Psoas muscle (tissue), 8 donors: ENCODE measurements at places on chromosomes 5 and 9.
A peak's percentile ranks its signal among the peaks of the same experiment; 100 is the strongest.

DNA sequence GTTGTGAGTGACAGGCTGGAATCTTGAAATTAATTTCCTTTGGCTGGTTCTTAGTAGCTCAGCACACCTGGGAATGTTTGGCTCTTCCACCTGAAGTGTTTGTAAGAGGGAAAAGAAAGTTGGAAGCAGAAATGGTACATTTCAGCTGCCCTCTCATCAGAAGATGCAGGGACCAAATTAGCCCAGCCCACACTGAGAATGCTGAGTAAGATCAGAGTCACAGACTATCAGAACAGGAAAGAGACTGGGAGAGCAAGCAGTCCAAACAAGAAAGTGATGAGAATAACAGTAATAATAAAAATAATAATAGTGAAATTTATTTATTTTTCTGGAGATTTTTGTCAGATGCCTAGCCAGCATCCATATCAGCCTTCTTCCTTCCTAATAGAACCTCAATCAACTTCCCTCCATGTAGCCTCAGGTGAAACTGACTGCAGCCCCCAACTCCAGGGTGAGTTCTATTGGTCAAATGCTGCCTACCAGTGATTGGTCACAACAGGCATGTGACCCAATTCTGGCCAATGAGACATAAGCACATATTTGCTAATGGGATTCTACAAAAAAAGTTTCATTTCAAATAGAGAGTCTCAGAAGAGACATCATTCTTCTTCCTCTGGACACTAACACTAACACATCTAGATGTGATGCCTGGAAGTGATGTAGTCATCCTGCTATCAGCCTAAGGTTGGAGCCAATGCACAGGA, 31.2 kb upstream of the ADRA1B start:
- H3K36me3 ChIP-seq = no peaks in the 10 kb centered on the region
- no peak overlapping the region for H3K27ac ChIP-seq
- no peaks in the 10 kb centered on the region for H3K27me3 ChIP-seq
- H3K4me1 ChIP-seq = no peaks in the 10 kb centered on the region
- H3K4me3 ChIP-seq = no peak overlapping the region

GRCh38 chr5:59279979-59280378, 613.5 kb downstream of the PDE4D start:
- DNase-seq = no peak
- peaks cover 70% of the 10 kb centered on the region for H3K4me1 ChIP-seq
- no peaks in the 10 kb centered on the region for H3K36me3 ChIP-seq
- H3K27me3 ChIP-seq = no peaks in the 10 kb centered on the region
- H3K27ac ChIP-seq = peak overlapping the region; percentile 1

- no peak overlapping the region for H3K27ac ChIP-seq
- H3K27me3 ChIP-seq = no peaks in the 10 kb centered on the region
- no peak for DNase-seq
- H3K36me3 ChIP-seq = no peaks in the 10 kb centered on the region
- no peaks in the 10 kb centered on the region for H3K4me1 ChIP-seq
- H3K4me3 ChIP-seq = no peak overlapping the region
These were observed 553.0 kb upstream of the GRAMD2B start for GRCh38 chr5:125870256-125870655.

DNA sequence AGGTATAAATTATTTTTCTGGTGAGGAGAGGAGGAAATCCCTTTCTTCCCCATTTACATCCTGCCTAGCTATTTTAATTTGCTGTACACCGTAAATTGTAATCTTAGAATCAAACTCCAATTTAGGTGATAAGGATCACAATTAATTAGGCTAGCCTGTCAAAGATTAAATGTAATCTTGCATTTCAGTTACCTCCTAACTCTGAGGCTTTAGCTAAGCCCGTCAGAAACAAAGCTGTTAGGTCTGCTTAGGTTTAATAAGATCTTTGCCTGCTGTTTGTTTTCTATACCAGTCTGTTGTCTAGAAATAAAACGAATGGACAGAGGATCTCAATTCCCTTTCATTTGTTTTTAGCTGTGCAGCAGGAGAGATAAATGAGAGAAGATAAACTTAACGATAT, 51.5 kb downstream of the PIK3R1 start:
- no peak overlapping the region for H3K4me3 ChIP-seq
- no peak for DNase-seq
- H3K27ac ChIP-seq = peak overlapping the region; percentile 50

DNA sequence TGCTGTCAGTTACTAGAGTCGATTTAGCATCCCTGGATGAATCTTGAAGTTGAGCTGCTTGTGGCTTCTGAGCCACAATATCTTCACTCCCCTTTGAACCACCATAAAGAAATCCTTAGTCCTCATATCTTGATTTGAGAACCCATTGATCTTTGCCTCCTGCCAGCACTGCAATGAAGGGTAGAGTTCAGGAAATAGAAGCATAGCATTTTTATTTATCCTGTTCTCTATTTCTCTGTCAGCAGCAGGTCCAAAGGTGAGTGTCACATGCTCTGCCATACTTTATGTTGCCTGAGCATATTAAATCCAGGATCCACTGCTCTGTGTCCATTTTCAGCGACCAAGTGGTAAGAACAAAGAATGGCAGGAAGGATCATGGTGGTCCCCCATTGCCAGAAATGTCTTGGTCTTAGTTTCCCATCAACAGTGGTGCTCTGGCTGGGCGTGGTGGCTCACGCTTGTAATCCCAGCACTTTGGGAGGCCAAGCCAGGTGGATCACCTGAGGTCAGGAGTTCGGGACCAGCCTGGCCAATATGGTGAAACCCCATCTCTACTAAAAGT, 80.2 kb upstream of the PANK3 start:
- H3K27ac ChIP-seq = no peak overlapping the region
- H3K4me3 ChIP-seq = no peak overlapping the region
- H3K27me3 ChIP-seq = no peaks in the 10 kb centered on the region
- DNase-seq = no peak

DNA sequence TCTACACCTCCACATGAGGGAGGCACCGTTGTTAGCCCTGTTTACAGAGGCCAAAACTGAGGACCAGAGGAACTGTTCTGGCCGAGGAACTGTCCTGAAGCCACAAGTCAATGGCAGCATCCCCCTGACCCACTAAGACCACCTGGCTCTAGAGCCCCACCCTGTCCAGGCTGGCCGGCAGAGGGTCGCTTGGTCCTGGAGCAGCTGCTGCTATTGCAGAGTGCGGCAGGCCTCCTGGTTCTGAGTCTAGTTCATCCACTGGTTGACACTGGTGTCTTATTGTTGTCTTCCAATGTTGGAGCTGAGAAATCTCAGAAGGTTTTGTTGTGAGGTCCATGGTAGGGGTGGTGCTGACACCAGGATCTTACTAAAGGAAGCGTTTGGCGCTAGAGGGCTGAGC, 26.6 kb upstream of the ANGPTL2 start:
- DNase-seq = no peak
- H3K36me3 ChIP-seq = no peaks in the 10 kb centered on the region
- H3K27me3 ChIP-seq = no peaks in the 10 kb centered on the region
- H3K4me1 ChIP-seq = peaks cover 34% of the 10 kb centered on the region
- H3K4me3 ChIP-seq = no peak overlapping the region

DNA sequence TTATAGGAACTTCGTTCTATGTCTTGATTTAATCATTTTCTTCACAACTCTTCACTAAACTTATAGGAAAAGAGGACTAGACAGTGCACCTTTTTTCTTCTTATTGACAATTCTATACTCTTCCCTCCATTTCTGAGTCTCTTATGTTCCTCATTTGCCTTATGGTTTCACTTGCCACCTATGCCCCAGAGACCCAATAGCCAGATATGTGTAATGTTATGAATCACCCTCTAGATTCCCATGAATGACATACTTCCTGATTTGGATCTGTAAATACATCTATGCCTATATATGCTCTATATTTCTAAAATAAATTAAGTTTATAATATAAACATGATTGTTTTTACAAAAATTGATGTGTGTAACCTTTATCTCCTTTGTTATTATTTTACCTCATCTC, 514.1 kb upstream of the MEF2C start:
- H3K4me1 ChIP-seq = no peaks in the 10 kb centered on the region
- H3K27ac ChIP-seq = no peak overlapping the region
- H3K27me3 ChIP-seq = no peaks in the 10 kb centered on the region
- DNase-seq = no peak

DNA sequence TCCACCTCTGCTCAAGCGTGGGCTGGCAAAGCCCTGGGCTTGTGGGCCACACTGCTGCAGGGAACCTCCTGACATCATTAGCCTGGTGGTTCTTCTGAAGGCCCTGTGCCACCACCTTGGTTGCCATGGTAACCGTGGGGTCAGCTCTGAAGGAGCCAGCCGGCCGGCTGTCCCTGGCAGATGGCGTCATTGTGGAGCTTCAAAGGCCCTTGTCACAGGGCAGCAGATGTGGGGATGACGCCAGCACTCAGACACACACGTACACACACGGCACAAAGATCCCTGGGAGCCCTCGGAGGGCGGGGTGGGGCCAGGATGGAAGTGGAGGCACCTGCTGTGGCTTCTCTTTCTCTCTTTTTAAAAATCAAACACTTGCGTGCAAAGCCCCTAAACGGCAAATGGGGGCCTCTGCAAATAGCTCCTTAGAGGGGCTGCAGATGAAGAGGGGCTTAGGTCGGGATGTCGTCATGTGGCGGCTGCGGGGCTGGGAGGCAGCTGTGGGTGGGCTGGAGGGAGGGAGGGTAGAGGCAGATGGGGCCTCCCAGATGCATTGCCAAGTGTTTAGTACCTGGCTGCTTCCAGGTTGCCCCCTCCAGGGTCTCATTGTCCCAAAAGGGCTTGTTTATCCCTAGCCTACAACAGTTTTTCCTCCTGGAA, 19.5 kb upstream of the RPL26L1 start:
- H3K4me1 ChIP-seq = no peaks in the 10 kb centered on the region
- H3K36me3 ChIP-seq = peaks cover 88% of the 10 kb centered on the region
- no peak overlapping the region for H3K4me3 ChIP-seq
- H3K27me3 ChIP-seq = no peaks in the 10 kb centered on the region
- DNase-seq = no peak

DNA sequence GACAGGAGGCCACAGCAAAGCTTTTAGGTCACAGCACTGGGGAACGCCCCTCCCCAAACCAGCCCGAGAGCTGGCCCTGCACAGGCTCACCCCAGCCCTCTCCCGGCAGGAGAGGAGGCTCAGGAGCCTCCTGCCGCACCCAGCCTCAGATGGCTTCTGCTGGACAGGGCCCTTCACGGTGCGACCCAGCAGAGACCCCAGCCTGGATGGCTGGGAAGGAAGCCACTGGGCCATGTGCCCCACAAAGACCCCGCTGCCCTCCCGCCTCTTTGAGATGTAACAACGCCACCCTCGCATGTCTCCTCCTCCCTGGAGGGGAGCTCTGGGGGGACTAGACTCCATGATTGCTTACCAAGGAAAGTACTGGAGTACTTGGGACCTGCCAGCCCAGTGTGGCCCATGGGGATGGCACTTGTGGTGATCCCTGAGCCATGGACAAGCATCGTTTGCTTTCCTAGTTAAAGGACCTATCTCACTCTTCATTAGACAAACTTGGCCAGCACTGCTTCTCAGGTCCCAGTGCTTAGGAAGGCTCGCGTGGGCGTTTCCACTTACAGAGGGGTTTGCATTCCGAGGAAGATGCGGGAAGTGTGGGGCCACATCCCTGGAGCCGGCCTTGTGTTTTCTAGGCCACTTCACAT, 9.0 kb downstream of the MYMK start:
- no peaks in the 10 kb centered on the region for H3K4me1 ChIP-seq
- peaks cover 4% of the 10 kb centered on the region for H3K27me3 ChIP-seq

- no peaks in the 10 kb centered on the region for H3K27me3 ChIP-seq
- H3K27ac ChIP-seq = peak overlapping the region; percentile 30
- peaks cover 5% of the 10 kb centered on the region for H3K4me1 ChIP-seq
- peak overlapping the region; percentile 51 for H3K4me3 ChIP-seq
- DNase-seq = peak; percentile 60
These were observed 17.5 kb upstream of the PHF19 start for GRCh38 chr9:120894321-120895148.

- no peaks in the 10 kb centered on the region for H3K27me3 ChIP-seq
- H3K27ac ChIP-seq = peak overlapping the region; percentile 46
- no peaks in the 10 kb centered on the region for H3K36me3 ChIP-seq
- H3K4me3 ChIP-seq = no peak overlapping the region
- H3K4me1 ChIP-seq = no peaks in the 10 kb centered on the region
- DNase-seq = peak; percentile 41
These were observed 214.7 kb downstream of the GAS1 start for GRCh38 chr9:86732514-86733171.

DNA sequence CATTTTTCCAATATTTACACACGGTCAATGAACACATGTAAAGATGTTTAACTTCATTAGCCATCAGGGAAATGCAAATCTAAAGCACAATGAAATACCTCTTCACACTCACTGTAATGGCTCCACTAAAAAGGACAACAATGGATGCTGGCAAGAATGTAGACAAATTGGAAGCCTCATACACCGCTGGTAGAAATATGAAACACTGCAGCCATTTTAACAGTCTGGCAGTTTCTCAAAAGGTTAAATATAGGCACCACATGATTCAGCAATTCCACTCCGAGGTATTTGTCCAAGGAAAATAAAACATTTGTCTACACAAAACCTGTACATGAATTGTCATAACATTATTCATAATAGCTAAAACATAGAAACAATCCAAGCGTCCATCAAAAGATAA, 20.0 kb downstream of the RNF145 start:
- H3K27ac ChIP-seq = no peak overlapping the region
- H3K4me3 ChIP-seq = no peak overlapping the region
- no peaks in the 10 kb centered on the region for H3K4me1 ChIP-seq
- DNase-seq = no peak
- peaks cover 36% of the 10 kb centered on the region for H3K36me3 ChIP-seq
- H3K27me3 ChIP-seq = no peaks in the 10 kb centered on the region

DNA sequence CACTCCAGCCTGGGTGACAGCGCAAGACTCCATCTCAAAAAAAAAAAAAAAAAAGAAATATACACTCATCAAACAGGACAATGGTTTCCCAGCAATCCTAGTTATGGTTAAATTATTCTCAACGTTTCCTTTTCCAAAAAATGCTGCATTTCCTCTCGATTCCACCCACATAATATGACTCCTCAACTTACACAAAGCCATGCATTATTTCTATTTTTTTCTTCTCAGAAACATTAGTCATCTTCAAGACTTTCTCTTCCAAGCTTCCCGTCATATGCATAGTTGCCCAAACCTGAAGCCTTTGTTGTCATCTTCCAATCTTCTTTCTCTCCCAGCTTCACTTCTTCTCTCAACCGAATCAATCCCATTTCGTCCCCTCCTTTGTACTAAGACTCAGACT, 61.4 kb upstream of the RANBP6 start:
- H3K4me1 ChIP-seq = no peaks in the 10 kb centered on the region
- DNase-seq = no peak
- H3K27me3 ChIP-seq = no peaks in the 10 kb centered on the region
- no peak overlapping the region for H3K4me3 ChIP-seq
- no peak overlapping the region for H3K27ac ChIP-seq
- H3K36me3 ChIP-seq = no peaks in the 10 kb centered on the region

GRCh38 chr5:93022796-93023447, 558.1 kb downstream of the NR2F1-AS1 start:
- no peaks in the 10 kb centered on the region for H3K36me3 ChIP-seq
- H3K4me1 ChIP-seq = no peaks in the 10 kb centered on the region
- no peak overlapping the region for H3K27ac ChIP-seq
- H3K4me3 ChIP-seq = no peak overlapping the region
- no peaks in the 10 kb centered on the region for H3K27me3 ChIP-seq
- DNase-seq = no peak
